Hematopoietic multipotent progenitor cell treated with erythropoietin and hydrocortisone succinate and interleukin-3 and kit ligand, for 6 days (in vitro differentiated cells): ENCODE measurements at places on chromosomes 11 and 22.

DNA sequence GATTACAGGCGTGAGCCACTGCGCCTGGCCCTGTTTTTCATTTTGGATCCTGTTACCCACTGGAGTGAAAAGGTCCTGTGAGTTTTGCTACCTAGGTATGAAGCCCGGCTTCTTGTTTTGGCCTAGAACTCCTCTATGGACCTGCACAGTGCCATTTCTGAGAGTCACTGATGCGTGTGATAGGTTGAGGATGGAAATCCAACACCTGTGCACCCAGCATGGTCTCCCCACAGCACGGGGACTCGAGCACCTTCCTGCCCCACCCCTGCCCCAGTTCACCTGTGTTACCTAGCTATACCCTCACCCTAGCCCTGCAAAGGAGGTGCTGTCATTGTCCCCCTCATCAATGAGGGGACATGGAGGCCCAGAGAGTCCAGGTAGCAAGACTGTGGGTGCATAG lies 5.1 kb downstream of the FBLN1 start:
- DNase-seq, result no peak

- no peak for DNase-seq
These were observed 9.9 kb upstream of the NUP160 start for GRCh38 chr11:47857892-47858543.

- DNase-seq, result no peak
These were observed 3.7 kb upstream of the PLAAT4 start for GRCh38 chr11:63532799-63533475.

DNA sequence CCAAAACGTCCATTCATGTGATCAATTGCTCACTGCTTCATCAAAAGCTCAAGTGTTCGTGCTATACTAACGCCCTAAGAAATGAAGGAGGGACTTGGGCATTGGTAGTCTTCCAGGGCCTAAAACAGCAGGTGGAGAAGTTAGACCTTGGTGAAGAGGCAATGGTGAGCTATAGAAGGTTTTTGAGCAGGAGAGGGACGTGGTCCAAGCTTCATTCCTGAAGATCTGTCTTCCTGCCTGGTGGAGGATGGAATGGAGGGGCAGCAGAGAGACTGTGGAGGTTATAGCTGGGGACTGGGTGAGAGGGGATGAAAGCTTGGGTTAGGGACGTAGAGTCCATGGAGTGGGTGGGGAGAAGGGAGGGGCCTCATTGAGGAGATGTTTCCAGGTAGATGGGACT lies 97.7 kb downstream of the TP53I11 start:
- DNase-seq, result no peak

GRCh38 chr11:9076661-9077060 lies 14.7 kb downstream of the SCUBE2 start:
- DNase-seq, result no peak

GRCh38 chr11:34941688-34942087 lies 25.3 kb downstream of the PDHX start:
- no peak for DNase-seq
